ENCODE measurements at places on chromosomes 11 and 22. TPM values are rescaled to one million over a fixed set of nuclear protein-coding genes. Genes with fewer than 3 reads are reported as not detected.

DNA sequence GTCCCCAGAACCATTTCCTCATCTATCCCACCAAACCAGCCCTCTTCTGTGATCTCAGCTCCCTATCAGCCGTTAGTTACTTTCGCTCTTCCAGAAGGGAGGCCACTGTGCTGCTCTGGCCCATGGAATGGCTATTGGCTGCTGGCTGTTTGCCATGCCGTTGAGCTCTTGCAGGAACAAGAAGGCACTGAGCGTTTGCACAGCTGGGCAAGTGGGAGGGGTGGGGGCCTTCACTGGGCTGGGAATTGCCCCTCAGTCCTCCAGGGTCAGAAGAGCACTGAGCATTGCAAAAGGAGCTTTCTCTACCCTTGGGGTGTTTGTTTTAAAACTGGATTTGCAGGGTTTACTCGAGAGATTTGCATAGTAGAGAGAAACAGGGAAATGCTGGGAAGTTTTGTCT lies 129.0 kb upstream of the PARVA start:
- DNase-seq, result no peak
- no peak overlapping the region for H3K27ac ChIP-seq
- H3K27me3 ChIP-seq, result no peaks in the 10 kb centered on the region

- no peak overlapping the region for H3K4me3 ChIP-seq
- H3K27me3 ChIP-seq, result no peaks in the 10 kb centered on the region
- peaks cover 6% of the 10 kb centered on the region for H3K36me3 ChIP-seq
Measured at GRCh38 chr11:108558222-108558621, 35.3 kb downstream of the EXPH5 start.

GRCh38 chr11:120031612-120032600 lies 106.0 kb downstream of the TRIM29 start:
- H3K4me1 ChIP-seq, result no peaks in the 10 kb centered on the region
- peaks cover 28% of the 10 kb centered on the region for H3K27me3 ChIP-seq

- no peaks in the 10 kb centered on the region for H3K4me1 ChIP-seq
- H3K27ac ChIP-seq, result no peak overlapping the region
- no peaks in the 10 kb centered on the region for H3K36me3 ChIP-seq
- no peak for DNase-seq
- no peak overlapping the region for H3K4me3 ChIP-seq
- H3K27me3 ChIP-seq, result no peaks in the 10 kb centered on the region
Measured at GRCh38 chr22:49081261-49081666, 746.4 kb downstream of the BRD1 start.

- peaks cover 21% of the 10 kb centered on the region for H3K4me1 ChIP-seq
- no peak overlapping the region for H3K4me3 ChIP-seq
- no peak overlapping the region for H3K27ac ChIP-seq
- no peaks in the 10 kb centered on the region for H3K27me3 ChIP-seq
- H3K36me3 ChIP-seq, result no peaks in the 10 kb centered on the region
- DNase-seq, result no peak
Measured at GRCh38 chr11:67410369-67410831, 5.1 kb upstream of the CARNS1 start.

- no peak overlapping the region for H3K4me3 ChIP-seq
- peaks cover 5% of the 10 kb centered on the region for H3K27me3 ChIP-seq
- DNase-seq, result no peak
- no peaks in the 10 kb centered on the region for H3K4me1 ChIP-seq
- no peak overlapping the region for H3K27ac ChIP-seq
Measured at GRCh38 chr11:119816660-119817059, 87.7 kb upstream of the NECTIN1 start.

LRRC56 gene
- total RNA-seq, result 3.4 TPM

IGLL1 gene
- not detected for total RNA-seq

Measured in K562 (cell line).